ENCODE measurements at places on chromosomes 3 and 15.

DNA sequence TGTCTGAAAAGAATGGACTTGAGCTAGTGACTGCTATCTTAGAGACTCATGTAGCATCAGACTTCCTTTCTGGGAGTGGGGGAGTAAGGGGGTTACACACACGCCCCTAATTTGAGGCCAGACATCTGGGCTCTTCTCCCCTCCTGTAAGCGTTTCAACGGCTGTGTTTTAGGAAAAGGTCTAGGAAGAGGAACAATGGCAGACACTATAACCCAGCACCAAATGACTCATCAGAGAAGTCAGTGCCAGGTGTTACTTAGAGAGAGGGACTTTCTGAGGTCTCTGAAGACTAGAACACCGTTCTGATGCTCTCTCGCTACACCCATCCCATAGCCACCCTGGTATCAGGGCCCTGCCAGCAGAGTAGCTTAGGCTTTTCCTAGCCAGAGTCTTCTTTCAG is 65.5 kb downstream of the SSUH2 start:
- no peak for DNase-seq

DNA sequence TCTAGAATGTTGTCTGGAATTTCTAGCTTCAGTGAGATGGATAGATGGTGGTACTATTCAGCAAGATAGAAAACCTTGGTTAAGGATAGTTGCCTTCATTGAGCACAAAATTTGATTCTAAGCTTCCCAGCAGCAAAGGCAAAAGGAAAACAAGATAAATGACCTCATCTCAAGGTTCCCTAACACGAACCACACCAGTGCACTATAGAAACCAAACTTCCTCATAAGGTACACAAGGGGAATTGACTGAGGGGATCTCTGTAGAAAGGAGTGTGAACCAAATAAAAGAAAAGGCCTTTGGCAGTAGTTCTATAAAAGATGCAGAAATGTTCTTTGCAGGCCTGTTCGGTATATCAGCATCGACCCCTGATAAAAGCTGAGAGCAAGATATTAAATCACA is 288.9 kb downstream of the SHQ1 start:
- DNase-seq, result no peak

DNA sequence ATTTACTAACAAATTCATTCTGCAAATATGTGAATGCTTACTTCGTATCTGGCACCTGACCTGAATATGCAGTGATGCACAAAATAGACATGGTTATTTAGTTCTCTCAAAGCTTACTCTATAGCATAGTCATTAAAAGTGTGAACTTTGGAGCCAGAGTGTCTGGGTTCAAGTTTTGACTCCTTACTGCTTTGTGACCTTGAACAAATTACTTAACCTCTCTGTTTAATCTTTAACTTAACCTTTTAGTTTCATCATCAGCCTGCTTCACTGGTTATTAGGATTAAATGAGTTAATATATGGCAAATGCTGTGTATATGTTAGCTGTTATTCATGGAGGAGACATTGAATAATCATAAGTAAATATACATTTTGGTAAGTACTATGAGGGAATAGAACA is 12.1 kb upstream of the MGA start:
- DNase-seq, result no peak

- DNase-seq, result peak; percentile 27
Measured at GRCh38 chr15:43775411-43775965, 1.3 kb downstream of the ELL3 start.

GRCh38 chr3:59017617-59017984 is 32.2 kb downstream of the CFAP20DC start:
- DNase-seq, result no peak

- DNase-seq, result no peak
Measured at GRCh38 chr3:197475997-197476525, 79.7 kb downstream of the BDH1 start.

- DNase-seq, result no peak
Measured at GRCh38 chr15:68217341-68217740, 12.2 kb downstream of the CLN6 start.

GRCh38 chr15:40986820-40987219 is 33.5 kb downstream of the CHAC1 start:
- DNase-seq, result no peak

DNA sequence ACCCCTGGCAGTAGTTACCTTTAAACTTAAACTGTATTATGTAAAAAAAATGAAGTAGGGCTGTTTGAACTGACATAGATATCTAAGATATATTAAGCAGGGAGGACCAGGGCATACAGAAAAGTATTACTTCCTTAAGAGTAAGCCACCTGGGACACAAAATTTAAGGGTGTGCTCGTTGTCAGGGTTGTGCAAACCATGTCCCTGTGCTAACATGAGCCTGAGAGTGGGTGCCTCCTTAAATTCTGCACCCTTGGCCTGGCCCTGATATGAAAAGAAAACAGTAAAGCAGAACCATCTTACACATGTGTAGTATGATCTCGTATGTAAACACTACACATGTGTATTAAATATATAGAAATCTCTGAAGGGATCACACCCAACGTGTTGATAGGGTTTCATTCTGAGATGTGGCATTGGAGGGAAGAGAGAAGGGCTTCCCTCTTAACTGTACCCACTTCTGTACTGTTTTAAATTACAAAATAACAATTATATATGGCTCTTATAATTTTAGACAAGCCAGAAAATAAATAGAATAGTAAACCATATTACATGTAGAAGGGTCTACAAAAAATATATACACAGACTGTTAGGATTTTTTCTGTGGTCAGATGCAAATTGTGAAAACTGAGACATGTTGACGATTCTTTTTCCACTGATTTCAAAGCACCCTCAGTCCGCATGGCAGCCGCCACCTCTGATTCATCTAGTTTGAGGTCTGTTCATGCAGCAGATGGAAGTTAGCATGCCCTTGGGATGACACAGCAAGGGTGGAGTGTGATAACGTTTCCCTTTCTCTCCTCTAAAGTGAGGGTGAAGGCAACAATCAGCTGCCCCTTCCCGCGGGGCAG is 400.8 kb upstream of the PROK2 start:
- DNase-seq, result no peak

GRCh38 chr3:18890449-18890848 is 257.9 kb upstream of the KCNH8 start:
- no peak for DNase-seq

GRCh38 chr15:78369161-78369560 is 29.0 kb downstream of the CRABP1 start:
- DNase-seq, result no peak

GRCh38 chr15:44010089-44010488 is 183.3 kb downstream of the WDR76 start:
- DNase-seq, result no peak

DNA sequence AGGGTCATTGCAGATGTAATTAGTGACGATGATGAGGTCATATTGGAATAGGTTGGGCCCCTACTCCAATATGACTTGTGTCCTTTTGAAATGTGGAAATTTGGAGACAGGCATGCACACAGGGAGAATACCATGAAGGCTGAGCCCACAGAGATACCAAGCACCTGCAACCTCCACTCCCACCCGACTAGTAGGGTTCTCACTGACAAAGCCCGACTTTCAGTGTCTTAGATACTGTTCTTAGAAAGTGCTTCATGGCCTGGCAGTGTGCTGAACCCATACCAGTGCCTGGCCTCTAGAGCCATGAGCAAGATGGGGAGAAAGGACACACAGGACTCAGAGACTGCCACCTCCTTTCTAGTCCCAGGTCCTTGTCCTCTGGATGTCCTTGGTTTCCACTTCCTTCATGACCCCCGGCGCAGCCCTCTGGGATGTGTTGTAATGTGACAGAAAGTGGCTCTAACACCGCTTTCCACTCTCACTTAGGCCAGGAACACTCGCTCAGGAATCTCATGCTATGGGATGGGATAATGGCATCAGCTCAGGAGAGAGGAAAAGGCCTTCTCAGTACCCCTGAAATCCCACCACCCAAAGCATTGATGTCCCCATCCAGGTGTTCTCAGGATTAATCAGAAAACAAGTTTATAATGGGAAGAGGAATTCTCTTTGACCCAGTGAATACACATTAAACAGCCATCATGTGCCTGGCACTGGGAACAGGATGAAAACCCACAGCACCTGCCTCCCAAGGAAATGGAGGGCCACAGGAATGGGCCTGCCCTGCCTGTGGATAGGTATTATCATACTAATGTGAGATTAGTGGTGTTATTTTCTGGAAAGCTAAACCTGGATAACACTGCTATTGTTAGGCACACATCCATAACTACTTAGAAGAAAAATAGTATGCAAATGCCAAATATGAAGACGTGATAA is 59.9 kb downstream of the RPL39L start:
- no peak for DNase-seq

GRCh38 chr15:96340348-96340597 is 9.8 kb downstream of the NR2F2 start:
- no peak for DNase-seq

GRCh38 chr3:126314790-126315658 is 42.2 kb downstream of the KLF15 start:
- no peak for DNase-seq

- no peak for DNase-seq
Measured at GRCh38 chr3:78540485-78540884, 1227.3 kb downstream of the ROBO1 start.

DNA sequence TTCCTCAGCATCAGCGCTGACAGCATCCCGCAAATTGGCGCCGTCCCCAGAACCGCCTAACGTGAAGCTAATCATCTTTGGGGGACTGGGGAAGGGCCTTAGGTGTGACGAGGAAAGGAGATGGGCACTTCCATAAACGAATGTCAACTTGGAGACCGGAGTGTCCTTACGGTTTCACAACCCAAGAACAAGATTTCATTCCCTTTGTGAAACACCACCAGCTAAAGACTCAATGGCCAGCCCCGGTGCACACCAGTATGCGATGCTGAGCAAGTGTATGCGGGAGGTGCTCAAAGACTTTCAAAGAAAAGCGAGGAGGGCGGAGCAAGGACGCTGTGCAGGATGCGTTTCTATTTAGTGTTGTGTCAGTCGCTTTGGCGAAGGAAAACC is 759 bp upstream of the TTBK2 start:
- no peak for DNase-seq

DNA sequence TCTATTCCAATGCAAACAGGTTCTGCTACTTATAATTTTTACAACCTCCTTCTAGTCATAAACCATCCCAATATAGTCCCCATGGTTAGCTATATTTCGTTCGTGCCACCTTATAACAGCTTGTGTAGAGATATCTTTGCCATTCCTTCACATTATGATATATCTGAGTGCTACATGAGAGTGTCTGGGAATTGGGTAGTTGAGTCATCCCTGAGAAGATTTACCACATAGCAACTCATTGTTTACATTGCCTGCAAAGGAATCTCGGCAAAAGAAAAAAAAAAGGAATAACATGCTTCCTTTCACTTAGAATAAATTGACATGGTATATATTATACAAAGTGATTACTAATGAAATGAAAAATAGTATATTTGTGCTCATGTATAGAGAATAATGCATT is 86.0 kb upstream of the VGLL3 start:
- DNase-seq, result no peak

GRCh38 chr3:114609973-114610630 is 316.3 kb downstream of the TIGIT start:
- no peak for DNase-seq

DNA sequence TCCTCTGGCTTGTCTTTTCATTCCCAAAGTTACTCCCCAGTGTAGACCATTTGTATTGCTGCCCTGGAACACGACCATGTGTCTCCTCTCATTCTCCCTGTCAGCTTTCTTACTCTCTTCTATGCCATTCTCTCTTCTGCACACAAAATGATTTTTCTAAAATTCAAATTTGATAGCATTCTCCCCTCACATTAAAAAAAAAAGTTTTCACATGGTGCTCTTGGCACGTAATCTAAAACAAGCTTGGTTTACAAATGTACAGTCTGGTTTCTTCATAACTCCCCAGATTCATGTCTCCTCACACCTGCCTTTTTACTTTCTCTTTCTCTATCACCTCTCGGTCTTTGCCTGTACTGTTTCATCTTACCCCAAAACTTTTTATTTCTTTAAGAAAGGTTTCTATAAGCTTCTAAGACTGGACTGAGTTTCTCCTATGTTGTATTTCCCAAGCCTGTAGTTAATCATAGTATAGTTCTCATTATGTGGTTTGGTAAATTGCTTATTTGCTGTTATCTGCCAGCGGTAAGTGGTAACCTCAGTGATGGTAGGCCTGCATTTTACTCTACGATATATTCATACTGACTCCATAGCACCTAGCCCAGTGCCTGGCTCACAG is 31.2 kb downstream of the BCHE start:
- DNase-seq, result no peak

- DNase-seq, result no peak
Measured at GRCh38 chr3:13686367-13687160, 137.6 kb downstream of the FBLN2 start.

DNA sequence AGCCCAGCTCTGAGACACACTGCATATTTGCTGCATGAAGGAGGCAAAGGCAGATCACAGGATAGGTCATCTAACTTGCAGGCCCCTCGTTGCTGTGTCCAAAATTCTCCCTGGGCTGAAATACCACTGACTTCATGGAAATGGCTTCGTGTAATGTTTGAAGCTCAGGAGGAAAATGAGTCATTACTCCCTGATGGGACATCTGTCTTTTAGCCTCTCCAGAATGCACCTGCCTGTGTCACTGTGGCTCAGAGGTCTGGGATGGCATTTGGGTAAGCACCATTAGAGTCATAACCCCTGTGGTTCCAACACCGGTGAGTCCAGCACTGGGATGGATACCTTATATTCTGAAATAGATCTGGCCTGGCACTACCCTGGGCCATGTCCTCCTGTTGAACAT is 51.5 kb downstream of the IL12A start:
- DNase-seq, result no peak

DNA sequence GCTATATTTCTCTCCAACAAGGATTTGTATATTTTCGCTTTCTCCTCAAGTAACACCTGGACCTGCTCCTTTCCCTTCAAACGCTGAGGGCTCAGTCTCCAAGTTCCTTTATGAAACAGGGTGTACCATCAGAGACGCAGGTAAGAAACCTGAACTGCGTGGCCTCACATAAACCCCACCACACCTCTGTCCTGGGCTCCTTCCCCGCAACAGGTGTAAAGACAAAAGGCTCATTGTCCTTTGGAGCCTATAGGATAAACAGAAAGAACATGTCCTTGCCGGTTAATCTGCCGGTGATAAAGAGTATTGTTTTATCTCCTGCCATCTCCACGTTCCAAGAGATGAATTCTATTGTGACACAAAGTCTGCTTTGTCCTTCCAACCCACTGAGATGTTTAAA is 111.8 kb upstream of the ADAMTS9 start:
- DNase-seq, result no peak

DNA sequence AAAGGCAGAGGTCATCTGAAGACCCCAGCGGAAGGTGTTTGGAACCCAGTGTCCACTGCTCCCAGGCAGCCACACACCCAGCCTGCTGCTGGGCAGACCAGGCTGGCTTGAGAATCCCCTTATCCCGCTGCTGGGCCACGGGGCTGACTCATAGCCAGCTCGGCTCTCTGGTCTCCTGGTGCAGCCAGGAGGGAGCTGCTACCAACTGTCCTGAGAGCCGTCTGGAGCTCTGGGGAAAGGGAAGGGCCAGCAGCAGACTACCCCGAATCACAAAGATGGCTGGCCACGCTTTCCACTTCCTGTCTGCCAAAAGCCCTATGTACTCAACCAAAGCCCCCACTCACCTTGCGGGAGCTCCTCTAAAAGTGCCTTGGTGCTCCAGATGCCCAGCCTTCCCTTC is 38.3 kb downstream of the WHAMM start:
- DNase-seq, result no peak
